CD4-positive, alpha-beta T cell treated with Interferon gamma for 1 hour (primary cell): ENCODE measurements at places on chromosomes 6 and 20.

DNA sequence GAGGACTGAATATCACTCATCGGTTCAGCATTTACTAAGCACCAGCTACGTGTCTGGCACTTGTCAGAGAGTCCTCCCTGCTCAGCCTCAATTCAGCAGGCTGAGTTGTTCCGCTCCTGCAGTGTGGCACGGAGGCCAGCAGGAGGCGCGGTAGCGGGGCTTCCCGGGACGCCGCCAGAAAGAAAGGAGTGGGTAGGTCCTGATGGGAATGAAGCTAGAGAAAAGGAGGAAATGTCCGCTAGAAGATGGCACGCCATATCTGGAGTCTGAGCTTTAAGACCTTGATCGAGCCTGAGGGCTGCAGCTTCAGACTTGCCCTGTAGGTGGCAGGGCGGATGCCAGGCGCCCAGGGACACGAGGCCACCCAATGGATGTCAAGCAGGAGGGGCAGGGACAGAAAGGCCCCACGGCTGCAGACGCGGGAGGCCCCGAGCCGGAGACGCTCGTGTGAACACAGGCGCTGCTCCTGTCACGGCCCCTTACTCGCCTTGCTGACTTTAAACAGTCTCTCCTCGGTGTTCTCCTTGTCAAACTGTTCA is 18.7 kb downstream of the SERPINB6 start:
- peak; percentile 68 for DNase-seq

GRCh38 chr6:37653933-37654565 is 43.6 kb downstream of the MDGA1 start:
- DNase-seq, result peak; percentile 36

- no peak for DNase-seq
Measured at GRCh38 chr6:169092375-169092774, 161.3 kb downstream of the THBS2 start.

- no peak for DNase-seq
Measured at GRCh38 chr6:65633501-65633900, 73.5 kb downstream of the EYS start.

- DNase-seq, result no peak
Measured at GRCh38 chr6:14953836-14954235, 292.0 kb upstream of the JARID2 start.

DNA sequence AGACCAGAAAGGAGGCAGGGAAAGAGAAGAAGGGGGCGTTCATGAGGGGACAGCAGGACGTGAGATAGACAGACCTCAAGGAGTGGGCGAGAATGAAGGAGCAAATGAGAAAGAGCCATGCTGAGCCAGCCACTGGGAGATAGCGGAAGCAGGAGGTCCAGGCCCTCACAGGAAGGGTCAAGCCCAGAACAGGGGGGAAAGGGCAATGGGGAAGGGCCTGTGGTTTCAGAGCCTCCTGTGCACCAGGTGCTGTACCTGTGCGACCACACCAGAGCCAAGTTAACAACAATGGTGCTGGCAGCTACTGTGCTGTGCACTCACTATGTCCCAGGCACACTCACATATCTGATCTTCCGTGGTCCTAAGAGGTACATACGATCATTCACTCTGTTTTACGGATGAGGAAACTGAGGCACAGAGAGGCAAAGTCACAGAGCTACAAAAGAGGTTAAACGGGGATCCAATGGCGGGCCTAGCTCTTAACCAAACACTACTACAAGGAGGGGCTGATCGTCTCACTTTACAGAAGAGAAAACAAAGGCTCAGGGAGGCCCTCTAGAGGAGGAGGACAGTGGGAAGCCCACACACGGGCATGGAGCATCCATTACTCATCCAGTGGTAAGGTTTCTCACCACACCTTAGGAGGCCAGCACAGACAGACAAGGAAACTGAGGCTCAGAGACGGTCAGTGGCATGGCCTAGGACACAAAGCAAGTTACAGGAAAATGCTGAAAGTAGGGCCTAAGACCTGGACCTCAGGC is 129.1 kb downstream of the PREX1 start:
- no peak for DNase-seq

- DNase-seq, result peak; percentile 59
Measured at GRCh38 chr6:27836783-27837624, 75.2 kb downstream of the OR2B2 start.

GRCh38 chr6:2661651-2662050 is 89.1 kb downstream of the MYLK4 start:
- DNase-seq, result no peak

- DNase-seq, result peak; percentile 54
Measured at GRCh38 chr6:26284537-26285142, 80.4 kb upstream of the BTN3A2 start.

DNA sequence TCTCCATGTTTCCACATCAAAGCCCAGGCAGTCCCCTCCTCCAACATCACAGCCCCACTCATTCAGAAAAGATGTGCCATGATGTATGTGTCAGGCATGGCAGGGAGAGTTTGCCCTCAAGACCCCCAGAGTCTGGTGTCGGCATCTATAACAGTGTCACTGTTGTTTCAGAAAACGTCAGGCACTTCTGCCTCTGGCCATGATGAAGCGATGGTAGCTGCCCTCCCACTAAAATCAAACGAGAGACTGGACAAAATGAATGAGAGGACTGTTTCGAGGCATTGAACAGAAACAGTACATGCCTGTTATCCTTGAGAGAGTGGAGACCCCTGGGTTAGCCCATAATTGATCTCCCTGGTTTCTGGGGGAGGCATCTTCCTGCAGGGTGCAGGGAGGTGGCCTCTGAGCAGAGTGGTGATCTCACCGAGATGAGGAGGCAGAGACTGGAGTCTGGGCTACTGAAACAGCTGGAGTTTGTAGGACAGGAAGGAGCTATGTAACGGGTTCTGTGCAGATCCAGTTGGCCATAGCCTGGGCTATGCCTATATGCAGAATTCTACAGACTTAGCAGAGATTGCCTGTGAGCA is 144.5 kb downstream of the SYCP2 start:
- DNase-seq, result no peak

- peak; percentile 46 for DNase-seq
Measured at GRCh38 chr20:21099751-21100577, 6.2 kb downstream of the LINC00237 start.

DNA sequence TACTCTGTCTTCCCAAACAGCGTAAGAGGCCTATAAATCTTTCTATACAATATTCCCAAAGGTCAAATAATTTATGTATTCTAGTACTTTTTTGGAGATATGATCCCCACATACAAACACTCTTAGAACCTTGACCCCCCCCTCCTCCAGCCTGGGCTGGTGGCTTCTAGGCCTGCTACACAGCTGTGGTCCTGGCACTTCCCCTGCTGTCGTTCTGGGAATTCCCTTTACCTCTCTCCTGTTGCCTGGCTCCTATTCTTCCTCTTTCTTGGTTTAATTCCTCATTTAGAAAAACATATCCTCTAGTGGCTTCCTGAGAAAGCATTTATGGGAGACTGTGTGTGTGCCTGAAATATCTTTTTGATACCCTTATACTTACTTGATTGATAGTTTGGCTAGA is 4.1 kb upstream of the TXLNB start:
- peak; percentile 33 for DNase-seq

DNA sequence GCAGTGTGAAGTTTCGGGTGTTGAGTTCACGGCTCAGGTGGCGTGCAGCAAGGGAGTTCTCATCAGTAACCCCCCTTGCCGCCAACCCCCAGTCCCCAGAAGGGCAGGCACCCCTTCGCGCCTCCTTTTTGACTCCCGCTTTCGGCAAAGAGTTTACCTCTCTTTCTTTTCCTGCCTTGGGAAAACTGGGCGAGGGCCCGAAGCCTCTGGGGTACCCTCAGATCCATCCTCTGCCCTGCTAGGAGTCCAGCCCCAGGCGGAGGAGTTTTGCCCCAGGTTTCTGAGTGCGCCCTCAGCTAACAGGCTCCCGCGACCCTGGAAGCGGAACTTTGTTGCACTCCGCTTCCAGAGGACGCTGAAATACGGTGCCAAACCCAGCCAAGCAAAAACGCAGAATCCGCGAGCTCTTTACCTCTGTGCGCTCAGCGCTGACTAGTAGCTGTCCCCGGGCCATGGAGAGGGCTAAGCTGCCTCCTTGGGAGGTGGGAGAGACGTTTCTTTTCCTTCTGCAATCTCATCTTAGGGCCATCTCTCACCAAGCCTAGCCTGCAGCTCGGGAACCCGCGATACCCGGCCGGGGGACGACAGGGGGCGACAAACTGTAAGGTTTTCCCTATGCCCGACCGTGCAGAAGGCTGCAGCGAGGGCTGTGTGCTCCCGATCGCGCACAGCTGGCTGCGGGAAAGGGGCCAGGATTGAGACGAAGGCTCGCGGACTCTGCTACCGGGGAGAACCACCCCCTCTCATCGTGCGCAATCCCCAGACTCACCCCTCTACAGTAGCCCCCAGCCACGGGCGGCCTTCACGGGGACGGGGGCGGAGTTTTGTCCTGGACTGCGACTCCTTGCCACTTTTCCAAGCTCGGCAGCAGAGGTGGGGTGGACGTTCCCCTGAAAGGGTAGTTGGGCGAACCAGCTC is 2.7 kb upstream of the PAX1 start:
- no peak for DNase-seq

- DNase-seq, result no peak
Measured at GRCh38 chr20:6848041-6848440, 80.6 kb downstream of the BMP2 start.

DNA sequence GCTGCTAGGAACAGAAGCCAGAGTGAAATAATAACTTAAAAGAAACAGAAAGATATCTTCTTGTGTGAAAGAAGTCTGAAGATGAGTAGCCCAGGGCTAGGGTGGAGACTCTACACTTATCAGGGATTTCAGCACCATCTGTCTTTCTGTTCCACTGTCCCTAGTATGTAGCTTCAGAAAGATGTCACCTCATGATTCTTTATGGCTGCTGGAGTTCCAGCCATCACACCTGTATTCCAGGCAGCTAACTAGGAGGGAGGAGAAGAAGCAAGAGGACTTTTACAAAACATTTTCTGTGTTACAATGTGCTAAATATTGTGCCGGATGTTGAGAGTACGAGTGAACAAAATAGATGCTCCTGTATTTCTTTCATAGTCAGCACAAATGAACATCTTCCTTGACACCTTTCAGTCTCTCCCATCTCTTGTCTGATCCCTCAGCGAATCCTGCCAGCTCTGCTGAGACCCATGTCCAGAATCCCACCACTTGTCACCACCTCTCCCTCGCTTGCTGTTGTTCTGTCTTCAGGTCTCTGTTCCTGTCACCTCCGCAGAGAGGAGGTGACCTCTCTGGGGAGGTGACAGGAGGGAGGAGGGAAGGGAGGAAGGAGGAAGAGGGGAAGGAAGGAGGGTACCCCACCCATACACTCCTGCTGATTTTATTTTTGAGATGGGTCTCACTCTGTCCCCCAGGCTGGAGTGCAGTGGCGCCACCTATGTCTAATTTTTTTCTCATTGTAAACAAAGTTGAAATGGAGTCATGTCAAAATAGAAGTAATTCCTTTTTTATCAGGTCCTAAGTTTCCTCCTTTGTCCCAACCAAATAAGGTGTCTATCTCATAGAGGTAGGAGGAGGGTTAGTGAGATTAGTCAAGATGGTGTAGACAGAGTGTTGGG is 188.9 kb downstream of the TFAP2C start:
- DNase-seq, result no peak

DNA sequence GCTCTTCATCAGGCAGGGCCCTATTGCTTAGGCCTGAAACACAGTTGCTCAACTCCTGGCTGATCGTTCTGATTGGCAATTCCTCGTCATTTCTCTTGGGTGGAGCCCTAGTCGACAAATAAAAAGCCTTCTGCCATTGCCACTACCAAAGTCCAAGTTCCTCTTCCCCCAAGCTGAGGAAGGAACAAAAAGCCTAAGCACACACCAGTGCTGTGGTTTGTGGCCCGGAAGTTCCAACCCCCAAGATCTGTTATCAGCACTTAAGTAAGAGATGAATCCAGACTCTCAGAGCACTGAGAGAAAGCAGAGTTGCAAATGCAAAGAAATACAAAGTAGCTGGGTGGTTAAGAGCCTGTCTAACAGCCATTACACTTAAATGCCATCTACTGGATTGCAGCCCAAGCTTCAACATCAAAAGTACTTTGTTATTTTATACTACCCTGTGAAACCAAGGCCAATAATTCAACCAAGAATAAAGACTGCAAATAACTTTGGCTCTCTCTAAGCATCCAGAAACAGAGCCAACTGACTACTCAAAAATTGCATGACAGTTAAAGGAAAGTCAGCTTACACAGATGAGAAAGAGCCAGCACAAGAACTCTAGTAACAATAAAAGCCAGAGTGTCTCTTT is 1024.0 kb downstream of the GRIK2 start:
- no peak for DNase-seq

- no peak for DNase-seq
Measured at GRCh38 chr20:45576995-45577394, 2.1 kb downstream of the WFDC8 start.

GRCh38 chr6:156877126-156877863 is 100.1 kb downstream of the ARID1B start:
- DNase-seq, result no peak

DNA sequence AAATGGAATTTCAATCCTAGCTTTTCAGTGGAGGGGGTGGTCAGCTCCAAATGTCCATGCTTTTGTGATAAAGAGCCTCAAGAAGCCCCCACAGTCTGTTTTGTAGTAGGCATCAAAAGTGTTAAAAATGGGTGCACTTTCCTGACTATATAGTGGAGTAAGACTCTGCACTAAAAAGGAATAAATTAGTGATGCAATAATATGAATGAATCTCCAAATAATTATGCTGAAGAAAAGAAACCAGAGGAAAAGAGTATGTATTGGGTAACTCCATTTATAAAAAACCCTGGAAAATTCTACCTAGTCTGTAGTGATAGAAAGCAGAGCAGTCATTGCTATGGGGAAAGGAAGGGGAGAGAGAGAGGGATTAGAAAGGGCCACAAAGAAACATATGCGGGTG is 310.4 kb upstream of the SUPT3H start:
- no peak for DNase-seq

GRCh38 chr6:142361345-142361744 is 59.5 kb downstream of the ADGRG6 start:
- no peak for DNase-seq

GRCh38 chr6:112005013-112005371 is 48.9 kb upstream of the CCN6 start:
- DNase-seq, result no peak

- no peak for DNase-seq
Measured at GRCh38 chr20:49672096-49672664, 41.5 kb downstream of the B4GALT5 start.

GRCh38 chr20:64045346-64046011 is 4.0 kb downstream of the SOX18 start:
- no peak for DNase-seq

DNA sequence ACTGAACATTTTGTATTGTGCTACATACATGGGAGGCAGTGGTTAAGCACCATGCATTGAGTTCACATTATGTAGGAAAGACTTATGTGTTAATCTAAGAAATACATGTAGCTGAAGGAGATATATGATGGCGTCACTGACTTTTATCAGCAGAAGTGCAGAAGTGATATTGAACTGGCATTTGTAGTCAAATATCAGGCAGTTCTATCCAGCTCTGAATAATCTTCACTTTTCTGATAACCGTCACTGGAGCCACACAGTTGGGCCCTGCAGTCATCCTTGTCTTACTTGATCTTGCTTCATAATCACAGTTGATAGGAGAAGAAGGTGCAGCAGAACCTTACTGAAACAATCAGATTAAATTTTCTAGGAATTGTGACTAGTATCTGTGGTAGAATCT is 26.4 kb downstream of the CRISP1 start:
- DNase-seq, result no peak
